Right cardiac atrium (tissue), 5 donors: ENCODE measurements at places on chromosomes 12 and 14. TPM values are rescaled to one million over a fixed set of nuclear protein-coding genes. Genes with fewer than 3 reads are reported as not detected.

DNA sequence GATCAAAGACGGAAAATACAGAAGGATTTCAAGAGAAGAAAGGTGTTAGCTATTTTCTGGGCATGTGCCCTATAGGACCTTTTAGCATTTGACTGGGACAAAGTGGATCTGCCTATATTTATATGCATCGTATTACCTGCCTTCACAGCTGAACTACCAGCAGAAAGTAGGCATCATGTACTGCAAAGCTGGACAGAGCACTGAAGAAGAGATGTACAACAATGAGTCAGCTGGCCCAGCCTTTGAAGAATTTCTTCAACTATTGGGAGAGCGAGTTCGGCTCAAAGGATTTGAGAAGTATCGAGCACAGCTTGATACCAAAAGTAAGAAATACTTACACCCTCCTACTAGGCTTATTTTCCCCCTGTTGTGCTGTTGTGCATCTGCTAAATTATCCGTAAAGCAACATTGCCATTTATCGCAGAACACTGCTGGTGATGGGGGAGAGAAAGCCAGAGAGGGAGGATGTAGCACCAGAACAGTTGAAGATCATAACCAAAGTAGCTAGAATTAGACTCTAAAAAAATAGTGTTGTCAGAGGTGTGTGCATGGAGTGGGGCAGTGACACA is 282.0 kb upstream of the RGS6 start:
- DNase-seq, result no peak

GRCh38 chr14:99137001-99137700 is 134.8 kb downstream of the BCL11B start:
- DNase-seq, result no peak

DNA sequence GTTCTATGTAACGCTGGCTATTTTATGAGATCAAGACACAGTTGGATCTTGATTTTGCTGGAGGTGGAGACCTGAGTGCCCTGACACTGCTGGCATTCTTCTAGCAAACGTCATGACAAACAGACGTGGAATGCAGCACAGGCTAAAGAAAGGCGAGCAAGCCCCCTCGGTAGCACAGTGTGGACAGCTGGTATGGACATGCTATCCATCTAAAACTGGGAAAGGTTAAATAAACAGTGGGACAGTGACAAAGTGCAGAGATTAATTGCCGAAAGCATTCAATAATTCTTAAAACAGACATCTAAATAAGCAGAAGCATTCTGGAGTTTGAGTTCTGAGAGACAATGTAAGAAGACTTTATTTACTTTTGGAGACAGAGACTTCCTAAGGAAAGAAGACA is 237.2 kb downstream of the FBXL14 start:
- no peak for DNase-seq

DNA sequence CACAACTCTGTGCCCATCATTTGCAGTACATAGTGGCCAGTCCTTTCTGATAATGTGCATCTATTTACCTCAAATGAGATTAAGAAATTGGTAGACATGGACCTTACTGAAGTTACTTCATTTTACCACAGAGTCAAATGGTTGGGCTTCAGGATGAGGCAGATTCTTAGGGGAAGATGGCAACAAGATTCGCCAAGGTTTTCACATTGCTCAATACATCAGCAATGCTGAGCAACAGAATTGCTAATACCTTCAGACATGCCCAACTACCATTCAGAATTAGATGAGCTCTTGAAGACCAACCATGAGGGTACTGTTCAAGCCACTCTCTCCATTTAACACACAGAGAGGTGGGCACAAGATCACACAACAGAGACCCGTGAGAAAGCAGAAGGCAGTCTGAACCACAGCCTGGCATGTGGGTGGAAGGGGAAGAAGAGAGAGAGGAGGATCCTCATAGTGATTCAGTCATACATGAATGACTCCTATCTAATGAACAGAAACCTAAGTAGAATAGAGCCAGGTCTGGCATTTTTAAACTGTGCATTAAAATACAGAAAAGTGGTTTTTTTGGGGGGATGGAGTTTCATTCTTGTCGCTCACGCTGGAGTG is 28.5 kb downstream of the CPM start:
- DNase-seq, result no peak

PARP2 gene
- 14.3 TPM for polyA plus RNA-seq

CEP290 gene
- polyA plus RNA-seq, result 4.4 TPM

CCDC197 gene
- not detected for polyA plus RNA-seq
